ENCODE measurements at places on chromosomes 4 and X.

- DNase-seq = no peak
Observed at GRCh38 chr4:70945046-70945445, 42.9 kb downstream of the MOB1B start.

- no peak for DNase-seq
Observed at GRCh38 chr4:77922158-77923094, 59.8 kb downstream of the MRPL1 start.

- no peak for DNase-seq
Observed at GRCh38 chr4:114041117-114041475, 61.6 kb upstream of the ARSJ start.

- DNase-seq = no peak
Observed at GRCh38 chr4:151012820-151013219, 2.3 kb downstream of the LRBA start.

GRCh38 chrX:78619834-78620233 lies 39.3 kb downstream of the RTL3 start:
- DNase-seq = no peak

GRCh38 chr4:185194924-185195888 lies 8.6 kb downstream of the CFAP97 start:
- DNase-seq = no peak

DNA sequence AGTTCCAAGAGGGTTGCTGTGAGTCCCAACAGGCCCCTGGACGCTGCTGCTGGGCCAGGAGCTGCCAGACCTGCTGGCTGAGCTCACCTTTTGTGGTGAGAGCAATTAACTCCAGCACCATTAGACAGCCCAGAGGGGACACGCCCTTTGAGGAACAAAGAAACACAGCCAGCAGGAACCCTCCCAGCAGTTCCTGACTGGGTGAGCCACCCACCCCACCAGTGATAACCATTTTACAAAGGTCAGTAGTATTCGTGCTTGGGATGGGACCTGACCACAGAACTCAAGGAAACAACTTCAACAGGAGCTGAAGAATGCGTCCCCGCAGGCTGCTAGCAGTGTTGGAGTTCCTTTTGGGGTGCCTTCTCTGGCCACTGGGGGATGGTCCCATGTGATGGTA lies 38.8 kb upstream of the AFAP1 start:
- no peak for DNase-seq

- no peak for DNase-seq
Observed at GRCh38 chr4:188767496-188767895, 628.3 kb downstream of the TRIML1 start.

GRCh38 chrX:68827256-68827655 lies 1.6 kb upstream of the EFNB1 start:
- no peak for DNase-seq

DNA sequence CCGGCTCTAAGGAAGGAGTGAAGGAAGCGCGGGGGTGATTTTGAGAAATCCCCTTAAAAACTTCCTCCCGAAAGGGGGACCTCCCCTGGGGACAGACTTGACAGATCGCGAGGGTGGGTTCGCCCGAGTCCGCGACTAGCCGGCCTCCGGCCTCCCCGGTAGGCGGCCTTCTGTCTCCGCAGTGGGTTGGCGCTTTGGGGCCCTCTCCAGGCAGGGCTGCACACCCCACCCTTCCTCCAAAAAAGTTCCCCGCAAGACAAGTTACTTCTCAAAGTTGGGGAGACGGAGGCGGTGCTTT lies 24.8 kb downstream of the HOPX start:
- no peak for DNase-seq

- DNase-seq = no peak
Observed at GRCh38 chr4:128974136-128974581, 119.2 kb downstream of the SCLT1 start.

All from stimulated activated CD8-positive, alpha-beta memory T cell treated with anti-CD3 and anti-CD28 coated beads, Interleukin-2, amount 100 ng/mL, for 1 hour (primary cell).